ENCODE measurements at places on chromosomes 7 and 10.
A peak's percentile ranks its signal among the peaks of the same experiment; 100 is the strongest.

GRCh38 chr10:93437086-93437945 is 44.8 kb downstream of the MYOF start:
- DNase-seq = no peak

DNA sequence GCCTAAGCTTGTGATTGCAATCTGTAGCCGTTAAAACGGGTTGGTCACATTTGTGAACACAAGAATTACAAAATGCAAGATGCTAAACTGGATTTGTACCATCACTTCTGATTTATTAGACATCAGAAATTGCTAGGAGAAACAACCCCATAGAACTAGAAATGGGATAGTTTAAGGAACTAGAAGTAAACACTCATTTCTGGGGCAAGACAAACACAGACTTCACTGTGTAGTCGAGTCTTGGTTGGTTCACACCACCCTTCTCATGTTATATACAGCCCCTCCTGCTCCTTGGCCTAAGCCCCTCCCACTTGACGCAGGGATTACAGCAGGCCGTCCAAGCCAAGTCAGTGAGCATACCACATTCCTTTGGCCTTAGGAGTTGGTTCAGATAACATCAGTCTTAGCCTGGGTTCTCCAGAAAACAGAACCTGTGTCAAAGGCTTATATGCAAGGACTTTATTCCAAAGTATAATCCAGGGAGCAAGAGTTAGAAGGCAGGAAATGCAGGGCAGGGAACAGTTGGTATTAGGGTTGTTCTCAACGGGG is 2.0 kb upstream of the NRAP start:
- no peak for DNase-seq

- no peak for DNase-seq
Measured at GRCh38 chr10:70940834-70941568, 52.6 kb upstream of the PCBD1 start.

DNA sequence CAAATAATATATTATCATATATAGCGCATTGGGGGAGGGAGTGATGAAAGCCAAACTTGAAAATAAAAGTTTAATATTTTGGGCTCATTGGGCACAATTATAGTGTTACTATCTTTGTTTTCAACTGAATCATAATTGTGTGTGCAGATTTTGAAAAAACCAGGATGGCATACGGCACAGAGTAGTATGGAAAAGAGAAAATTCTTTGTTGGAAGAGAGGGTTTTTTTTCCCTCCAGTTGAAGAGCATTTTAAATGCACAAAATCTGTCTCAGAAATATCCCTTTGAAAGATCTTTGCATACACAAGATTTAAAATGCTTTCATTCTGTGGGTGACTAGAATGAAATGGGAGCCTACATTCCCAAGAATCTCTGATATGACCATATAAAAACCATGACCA is 269.6 kb downstream of the EXOC4 start:
- no peak for DNase-seq

GRCh38 chr10:58651742-58652141 is 139.1 kb downstream of the BICC1 start:
- DNase-seq = no peak

DNA sequence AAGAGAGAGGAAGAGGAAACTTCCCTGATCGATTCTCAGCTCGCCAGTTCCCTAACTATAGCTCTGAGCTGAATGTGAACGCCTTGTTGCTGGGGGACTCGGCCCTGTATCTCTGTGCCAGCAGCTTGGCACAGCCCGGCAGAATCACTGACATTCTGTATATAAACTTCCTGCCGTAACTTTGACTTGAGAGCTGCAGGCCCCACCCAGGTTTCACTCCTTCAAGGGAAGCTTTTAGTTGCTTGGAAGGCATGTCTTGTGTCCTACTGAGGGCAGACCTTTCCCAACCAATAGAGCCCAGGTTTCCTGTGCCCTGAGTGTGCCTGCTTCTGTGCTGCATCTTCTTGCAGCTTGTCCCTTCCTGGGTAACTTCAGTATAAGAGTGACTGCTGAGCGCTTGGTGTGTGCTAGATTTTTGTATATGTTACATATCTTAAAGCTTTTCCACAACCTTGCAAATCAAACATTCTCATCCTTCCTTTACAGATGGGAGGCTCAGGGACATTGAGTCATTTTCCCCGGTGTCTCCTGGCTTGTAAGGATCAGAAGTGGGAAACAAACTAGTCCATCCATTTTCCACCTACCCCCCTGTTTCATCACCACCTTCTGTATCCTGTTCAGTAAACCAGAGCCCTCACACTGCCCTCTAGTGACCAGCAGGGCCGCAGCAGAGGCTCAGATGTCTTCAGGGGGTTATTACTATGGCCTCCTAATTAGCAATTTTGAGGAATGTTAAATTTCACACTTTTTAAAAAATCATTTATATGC is 225.2 kb upstream of the PRSS58 start:
- peak; percentile 24 for DNase-seq

GRCh38 chr10:61554925-61555324 is 101.7 kb upstream of the TMEM26 start:
- DNase-seq = no peak

GRCh38 chr7:101818287-101819071 is 1.1 kb downstream of the CUX1 start:
- no peak for DNase-seq

DNA sequence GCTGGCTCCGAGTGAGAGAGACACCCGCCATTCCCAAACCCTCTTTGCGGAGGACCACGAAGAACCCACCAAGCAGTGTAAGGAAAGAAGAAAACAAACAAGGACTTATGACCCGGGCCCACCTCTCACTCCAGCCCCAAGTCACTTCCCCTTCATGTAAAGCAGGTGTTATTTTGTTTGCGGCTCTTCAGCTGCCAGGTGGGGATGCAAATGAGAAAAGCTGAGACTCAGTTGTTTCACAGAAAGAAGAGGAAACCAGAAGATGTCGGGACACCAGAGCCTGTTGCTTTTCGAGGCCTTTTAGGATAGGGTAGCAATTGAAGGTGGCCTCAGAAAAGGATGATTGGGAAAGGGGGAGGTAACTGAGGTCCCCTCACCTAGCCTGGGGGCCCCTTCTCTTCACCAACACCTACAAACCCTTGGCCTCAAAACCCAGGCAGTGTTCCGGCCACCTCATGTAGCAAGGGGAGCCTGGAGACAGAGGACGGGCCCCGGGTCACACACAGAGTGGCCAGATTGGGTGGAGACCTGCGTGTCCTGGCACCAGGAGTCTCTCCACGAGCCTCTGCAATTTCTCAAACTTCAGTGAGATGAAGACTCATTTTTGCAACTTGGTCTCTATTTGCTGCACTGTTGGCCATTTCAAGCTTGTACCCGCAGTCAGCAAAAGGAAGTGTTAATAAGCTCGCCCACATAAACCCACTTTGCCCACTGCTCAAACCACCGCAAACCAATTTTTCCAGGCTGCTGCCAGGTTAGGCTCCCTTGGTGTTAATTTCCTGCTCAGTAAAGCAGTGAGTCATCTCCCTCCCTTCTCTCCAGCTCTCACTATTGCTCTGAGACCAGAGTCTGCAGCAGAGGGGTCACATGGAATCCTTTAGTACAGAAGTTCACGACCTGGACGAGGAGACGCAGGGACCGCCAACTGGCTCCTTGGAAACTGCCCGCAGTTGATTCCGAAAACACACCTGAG is 45.5 kb downstream of the AOC1 start:
- peak; percentile 39 for DNase-seq

GRCh38 chr7:140262242-140262903 is 85.6 kb upstream of the KDM7A start:
- DNase-seq = no peak

GRCh38 chr7:120720317-120720716 is 137.6 kb downstream of the TSPAN12 start:
- no peak for DNase-seq

DNA sequence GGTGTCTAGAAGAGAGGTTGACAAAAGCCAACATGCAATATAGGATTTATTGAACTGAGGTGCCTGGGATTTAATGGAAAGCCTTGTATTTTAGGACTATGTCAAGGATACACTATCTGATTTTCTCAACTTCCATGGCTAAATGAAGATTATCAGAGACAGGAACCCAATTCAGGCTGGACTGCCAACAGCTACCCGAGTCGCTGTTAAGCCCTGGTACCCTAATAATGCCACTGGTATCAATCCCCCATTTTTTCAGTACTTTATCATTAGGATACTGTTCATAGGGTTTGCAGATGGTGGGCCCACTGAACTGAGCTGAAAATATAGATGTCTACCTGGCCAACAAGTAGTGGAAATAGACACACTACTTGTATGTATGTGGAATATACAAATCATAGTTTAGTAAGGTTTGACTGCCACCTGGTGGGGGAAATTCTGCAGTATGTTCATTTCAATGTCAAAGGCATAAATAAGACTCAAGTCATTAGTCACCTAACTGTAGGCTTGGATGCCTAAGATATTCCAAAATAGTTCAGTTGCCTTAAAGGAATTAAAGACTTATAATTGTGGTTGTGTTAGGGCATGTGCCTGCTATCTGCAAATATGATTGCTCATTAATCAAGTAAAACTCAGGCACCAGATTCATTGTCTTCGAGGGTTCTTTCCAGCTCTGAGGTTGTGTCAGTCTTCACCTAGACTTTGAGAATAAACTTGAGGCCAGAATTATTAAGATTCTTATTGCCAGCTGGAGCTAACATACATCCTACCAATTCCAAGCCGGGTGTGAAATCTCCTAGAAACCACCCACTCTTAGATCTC is 34.1 kb upstream of the NOBOX start:
- DNase-seq = peak; percentile 19

GRCh38 chr10:19347621-19348020 is 299.0 kb downstream of the MALRD1 start:
- no peak for DNase-seq

- DNase-seq = no peak
Measured at GRCh38 chr10:102632394-102633111, 11.7 kb upstream of the TRIM8 start.

- DNase-seq = no peak
Measured at GRCh38 chr10:17510242-17510908, 56.0 kb upstream of the ST8SIA6 start.

- DNase-seq = no peak
Measured at GRCh38 chr10:46560952-46561351, 4.5 kb upstream of the GPRIN2 start.

- DNase-seq = no peak
Measured at GRCh38 chr10:63553031-63553430, 31.8 kb downstream of the REEP3 start.

DNA sequence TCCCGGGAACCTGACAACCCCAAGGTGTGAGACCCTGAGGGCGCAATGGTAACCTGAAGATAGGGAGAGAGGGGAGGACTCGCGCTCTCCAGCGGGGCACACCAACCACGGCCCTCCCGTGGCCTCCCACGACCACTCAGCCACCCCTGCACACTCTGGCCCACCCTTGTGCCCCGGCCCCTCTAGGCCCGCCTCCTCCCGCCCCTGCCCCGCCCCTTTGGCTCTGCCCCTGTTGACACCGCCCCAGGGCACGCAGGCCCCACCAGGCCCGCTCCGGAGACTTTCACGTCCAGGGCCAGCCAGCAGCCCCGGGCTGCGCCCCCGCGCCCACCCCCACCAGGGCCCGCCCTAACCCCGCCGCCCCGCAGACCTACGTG is 10.9 kb downstream of the ATG9B start:
- DNase-seq = no peak

GRCh38 chr10:122849900-122850605 is 4.4 kb upstream of the CUZD1 start:
- no peak for DNase-seq

Data from stimulated activated CD4-positive, alpha-beta T cell treated with anti-CD3 and anti-CD28 coated beads, Interleukin-12 subunit alpha, Interleukin-12 subunit beta, amount 100 ng/mL, for 48 hours (primary cell).